Stimulated activated CD4-positive, alpha-beta T cell treated with anti-CD3 and anti-CD28 coated beads, Interleukin-12 subunit alpha, Interleukin-12 subunit beta, amount 100 ng/mL, for 24 hours (primary cell): ENCODE measurements at places on chromosomes 4 and X.

GRCh38 chr4:8402181-8402597 lies 38.3 kb downstream of the ACOX3 start:
- DNase-seq, result no peak

- DNase-seq, result no peak
Measured at GRCh38 chr4:150367326-150367725, 214.6 kb upstream of the MAB21L2 start.

- DNase-seq, result no peak
Measured at GRCh38 chrX:109190542-109190941, 291.3 kb downstream of the GUCY2F start.

GRCh38 chr4:152776352-152776751 lies 3.2 kb downstream of the TIGD4 start:
- DNase-seq, result no peak

GRCh38 chr4:27764526-27764837 lies 903.8 kb downstream of the STIM2 start:
- no peak for DNase-seq

DNA sequence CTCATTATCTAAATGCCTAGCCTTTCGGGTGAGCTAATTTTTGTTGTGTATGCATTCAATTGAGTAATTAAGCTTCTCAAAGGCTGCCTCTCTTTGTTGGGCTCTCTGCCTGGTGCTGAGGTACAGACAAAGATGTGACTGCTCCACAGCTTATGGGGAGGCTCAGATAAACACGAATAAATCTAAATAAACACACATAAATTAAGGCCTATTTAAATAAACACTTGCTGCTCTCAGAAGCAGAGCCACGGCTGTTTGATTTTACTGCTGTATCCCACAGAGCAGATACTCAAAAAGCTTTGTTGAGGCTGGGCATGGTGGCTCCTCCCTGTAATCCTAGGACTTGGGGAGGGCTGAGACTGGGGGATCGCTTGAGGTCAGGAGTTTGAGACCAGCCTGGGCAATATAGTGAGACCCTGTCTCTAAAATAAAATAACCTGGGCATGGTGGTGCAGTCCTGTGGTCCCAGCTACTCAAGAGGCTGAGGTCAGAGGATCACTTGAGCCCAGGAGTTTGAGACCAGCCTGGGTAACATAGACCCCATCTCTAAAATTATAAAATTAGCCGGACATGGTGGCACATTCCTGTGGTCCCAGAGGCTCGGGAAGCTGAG lies 8.4 kb upstream of the CD99 start:
- DNase-seq, result no peak

DNA sequence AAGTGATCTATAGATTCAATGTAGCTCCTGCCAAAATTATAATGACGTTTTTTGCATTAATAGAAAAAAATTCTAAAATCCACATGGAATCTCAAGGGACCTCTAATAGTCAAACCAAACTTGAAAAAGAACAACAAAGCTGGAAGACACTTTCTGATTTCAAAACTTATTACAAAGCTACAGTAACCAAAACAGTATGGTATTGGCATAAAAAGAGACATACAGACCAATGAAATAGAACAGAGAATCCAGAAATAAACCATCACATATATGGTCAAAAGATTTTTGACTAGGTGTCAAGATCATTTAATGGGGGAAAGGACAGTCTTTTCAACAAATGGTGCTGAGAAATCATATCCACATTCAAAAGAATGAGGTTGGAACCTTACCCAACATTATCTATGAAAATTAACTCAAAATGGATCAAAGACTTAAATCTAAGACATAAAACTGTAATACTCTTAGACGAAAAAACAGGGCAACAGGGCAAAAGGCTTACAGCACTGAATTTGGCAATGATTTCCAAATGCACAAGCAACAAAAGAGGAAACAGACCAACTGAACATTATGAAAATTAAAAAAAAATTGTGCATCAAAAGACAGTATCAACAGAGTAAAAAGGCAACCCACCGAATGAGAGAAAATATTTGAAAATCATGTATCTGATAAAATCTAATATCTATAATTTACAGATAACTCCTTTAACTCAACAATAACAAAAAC lies 3.9 kb downstream of the FBXO8 start:
- no peak for DNase-seq

- DNase-seq, result no peak
Measured at GRCh38 chrX:72029483-72030411, 102.0 kb downstream of the RTL5 start.

DNA sequence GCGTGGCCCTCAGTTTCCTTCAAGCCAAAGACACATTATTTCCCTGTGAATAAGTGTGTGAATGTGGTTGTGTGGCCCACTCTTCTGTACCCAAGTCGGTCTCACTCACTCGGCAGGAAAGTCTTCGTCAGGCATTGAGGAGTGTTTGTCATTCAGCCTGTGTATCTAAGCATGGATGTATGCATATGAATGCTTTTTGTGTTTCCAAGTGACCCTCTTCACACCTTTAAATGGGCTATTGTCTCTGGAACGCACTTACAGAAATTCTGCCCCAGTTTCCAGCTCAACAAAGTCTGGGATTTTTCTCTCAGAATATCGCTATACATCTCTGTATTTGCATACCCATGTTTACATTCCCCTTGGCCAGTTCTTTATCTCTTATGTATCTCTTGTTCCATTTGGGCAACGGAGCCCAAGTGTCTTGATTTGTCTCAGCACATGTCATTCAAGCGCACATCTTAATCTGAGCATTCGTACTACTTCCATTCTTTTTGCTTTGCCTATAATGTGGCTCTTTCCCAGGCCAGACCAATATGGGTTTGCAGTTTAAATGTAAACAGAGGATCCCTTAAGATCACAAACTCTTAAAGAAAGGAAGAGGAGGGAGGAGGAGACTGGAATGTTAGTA lies 4.8 kb downstream of the BCOR start:
- DNase-seq, result no peak

DNA sequence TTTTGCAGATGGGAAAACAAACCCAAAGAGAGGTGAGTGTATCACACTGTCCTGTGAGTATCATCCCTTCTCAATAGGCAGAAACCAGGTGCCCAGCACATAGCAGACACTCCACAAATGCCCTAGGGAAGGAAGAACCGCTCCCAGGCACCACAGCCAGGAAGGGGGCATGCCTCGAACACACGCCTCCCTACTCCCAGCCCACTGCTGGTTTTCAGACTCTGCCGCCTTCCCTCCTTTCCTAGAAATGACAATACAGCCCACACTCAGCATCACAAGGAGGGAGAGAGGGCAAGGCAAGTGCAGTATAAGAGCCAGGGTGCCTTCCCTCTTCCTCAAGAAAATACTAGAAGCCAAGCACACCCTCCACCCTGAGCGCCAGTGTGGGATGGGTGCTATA lies 16.2 kb downstream of the JAKMIP1 start:
- no peak for DNase-seq

GRCh38 chrX:57121816-57122215 lies 468 bp upstream of the SPIN2B start:
- DNase-seq, result no peak

GRCh38 chr4:185099024-185099682 lies 43.9 kb upstream of the SLC25A4 start:
- DNase-seq, result no peak

- no peak for DNase-seq
Measured at GRCh38 chrX:24696294-24696693, 2.6 kb downstream of the POLA1 start.
